ENCODE measurements at places on chromosomes 12 and 14. TPM values are rescaled to one million over a fixed set of nuclear protein-coding genes. Genes with fewer than 3 reads are reported as not detected.
A peak's percentile ranks its signal among the peaks of the same experiment; 100 is the strongest.

DNA sequence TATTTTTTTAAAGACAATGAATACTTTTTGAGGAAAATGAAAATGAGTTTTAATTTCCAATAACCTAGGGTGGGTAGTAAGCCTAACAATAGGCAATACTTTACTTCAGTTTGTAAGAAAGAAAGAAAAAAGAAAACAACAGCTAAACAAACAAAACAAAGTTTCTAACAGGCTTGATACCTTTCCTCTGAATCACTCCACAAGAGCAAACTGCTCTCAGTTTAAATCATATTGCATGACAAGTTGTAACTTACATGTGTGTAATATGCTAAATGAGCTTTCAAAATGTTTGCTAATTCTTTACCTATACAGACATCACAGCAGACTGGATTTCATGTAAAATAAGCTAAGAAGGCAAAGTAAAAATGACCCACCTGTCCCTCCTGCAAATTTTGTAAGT lies 6.7 kb upstream of the LMO3 start:
- peaks cover 16% of the 10 kb centered on the region for H3K4me1 ChIP-seq
- H3K36me3 ChIP-seq = no peaks in the 10 kb centered on the region
- peaks cover 9% of the 10 kb centered on the region for H3K27me3 ChIP-seq
- no peak overlapping the region for H3K4me3 ChIP-seq
- H3K27ac ChIP-seq = no peak overlapping the region
- no peak for DNase-seq

DNA sequence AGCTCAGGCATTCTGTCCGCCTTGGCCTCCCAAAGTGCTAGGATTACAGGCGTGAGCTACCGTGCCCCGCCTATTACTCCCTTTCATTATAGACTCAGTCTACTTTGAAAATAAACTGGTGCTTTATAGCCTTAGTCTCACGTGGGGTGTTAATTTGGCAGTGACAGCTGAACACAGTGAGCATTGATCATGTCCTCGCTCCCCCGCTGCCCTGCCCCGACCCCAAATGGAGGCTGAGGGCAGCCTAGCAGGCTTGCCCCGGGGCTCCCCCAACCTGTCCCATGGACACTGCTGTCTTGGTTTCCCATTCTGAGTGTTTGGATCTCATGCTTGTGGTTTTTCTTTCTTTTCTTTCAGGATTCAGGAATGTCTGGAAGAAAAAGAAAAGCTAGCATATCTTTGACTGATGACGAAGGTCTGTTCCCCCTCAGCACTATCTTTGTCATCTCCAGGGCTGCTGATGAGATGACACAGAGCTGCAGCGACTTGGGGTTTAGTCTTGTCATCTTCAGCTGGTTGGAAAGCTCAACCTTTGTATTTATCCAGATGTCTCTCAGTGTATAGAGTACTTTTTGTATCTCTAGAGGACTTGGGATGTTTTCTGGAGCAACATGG lies 42.2 kb downstream of the EP400 start:
- no peaks in the 10 kb centered on the region for H3K27me3 ChIP-seq
- H3K27ac ChIP-seq = no peak overlapping the region
- H3K4me3 ChIP-seq = no peak overlapping the region
- H3K36me3 ChIP-seq = peaks cover 5% of the 10 kb centered on the region

DNA sequence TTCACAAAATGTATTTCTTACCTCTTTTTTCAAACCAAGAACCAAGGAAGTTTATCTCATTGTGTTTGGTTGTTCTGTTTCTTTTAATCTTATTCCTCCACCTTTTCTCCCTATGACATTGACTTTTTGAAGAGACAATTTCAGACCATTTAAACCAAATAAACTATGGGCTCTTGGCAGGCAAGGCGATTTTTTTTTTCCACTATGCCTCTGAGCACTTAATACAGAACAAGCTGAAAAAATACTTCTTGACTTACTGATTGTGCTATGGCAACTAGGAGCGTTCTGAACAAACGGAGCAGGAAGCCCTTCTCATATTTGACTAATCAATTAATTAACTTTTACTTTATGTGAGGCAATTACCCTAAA lies 98.0 kb downstream of the ZNF664 start:
- H3K4me3 ChIP-seq = no peak overlapping the region
- H3K4me1 ChIP-seq = peaks cover 6% of the 10 kb centered on the region
- DNase-seq = no peak
- H3K27ac ChIP-seq = no peak overlapping the region
- no peaks in the 10 kb centered on the region for H3K36me3 ChIP-seq
- no peaks in the 10 kb centered on the region for H3K27me3 ChIP-seq

GRCh38 chr12:106131676-106132075 lies 7.1 kb downstream of the NUAK1 start:
- H3K4me1 ChIP-seq = no peaks in the 10 kb centered on the region
- no peak for DNase-seq
- H3K4me3 ChIP-seq = no peak overlapping the region

GRCh38 chr12:95590775-95591174 lies 39.5 kb upstream of the USP44 start:
- H3K4me1 ChIP-seq = no peaks in the 10 kb centered on the region
- H3K27ac ChIP-seq = no peak overlapping the region
- no peaks in the 10 kb centered on the region for H3K36me3 ChIP-seq
- H3K4me3 ChIP-seq = no peak overlapping the region

DNA sequence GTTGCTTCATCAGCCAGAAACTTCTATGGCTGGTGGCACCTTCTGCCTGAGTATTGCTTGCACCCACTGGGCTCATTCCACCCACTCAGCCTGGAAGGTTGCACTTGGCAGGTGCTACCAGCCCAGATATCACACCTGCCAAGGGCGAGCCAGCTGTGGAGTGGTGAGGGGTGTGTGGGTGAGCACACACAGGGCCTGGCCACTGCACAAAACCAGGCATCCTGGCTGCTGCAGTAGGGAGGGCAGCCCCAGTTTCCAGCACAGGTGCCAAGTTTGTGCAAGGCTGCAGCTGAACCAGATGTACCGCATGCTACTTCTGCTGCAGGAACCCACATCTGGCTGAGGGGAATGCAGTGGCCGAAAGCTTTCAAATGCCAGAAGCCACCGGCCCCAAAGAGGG lies 1147.8 kb downstream of the FSCB start:
- no peaks in the 10 kb centered on the region for H3K4me1 ChIP-seq
- H3K36me3 ChIP-seq = no peaks in the 10 kb centered on the region
- no peaks in the 10 kb centered on the region for H3K27me3 ChIP-seq

- peaks cover 77% of the 10 kb centered on the region for H3K4me1 ChIP-seq
- DNase-seq = peak; percentile 58
- no peaks in the 10 kb centered on the region for H3K36me3 ChIP-seq
- no peak overlapping the region for H3K4me3 ChIP-seq
- H3K27ac ChIP-seq = peak overlapping the region; percentile 72
Observed at GRCh38 chr14:103118663-103119404, 4.4 kb upstream of the TNFAIP2 start.

KRT71 gene
- not detected for total RNA-seq

DNA sequence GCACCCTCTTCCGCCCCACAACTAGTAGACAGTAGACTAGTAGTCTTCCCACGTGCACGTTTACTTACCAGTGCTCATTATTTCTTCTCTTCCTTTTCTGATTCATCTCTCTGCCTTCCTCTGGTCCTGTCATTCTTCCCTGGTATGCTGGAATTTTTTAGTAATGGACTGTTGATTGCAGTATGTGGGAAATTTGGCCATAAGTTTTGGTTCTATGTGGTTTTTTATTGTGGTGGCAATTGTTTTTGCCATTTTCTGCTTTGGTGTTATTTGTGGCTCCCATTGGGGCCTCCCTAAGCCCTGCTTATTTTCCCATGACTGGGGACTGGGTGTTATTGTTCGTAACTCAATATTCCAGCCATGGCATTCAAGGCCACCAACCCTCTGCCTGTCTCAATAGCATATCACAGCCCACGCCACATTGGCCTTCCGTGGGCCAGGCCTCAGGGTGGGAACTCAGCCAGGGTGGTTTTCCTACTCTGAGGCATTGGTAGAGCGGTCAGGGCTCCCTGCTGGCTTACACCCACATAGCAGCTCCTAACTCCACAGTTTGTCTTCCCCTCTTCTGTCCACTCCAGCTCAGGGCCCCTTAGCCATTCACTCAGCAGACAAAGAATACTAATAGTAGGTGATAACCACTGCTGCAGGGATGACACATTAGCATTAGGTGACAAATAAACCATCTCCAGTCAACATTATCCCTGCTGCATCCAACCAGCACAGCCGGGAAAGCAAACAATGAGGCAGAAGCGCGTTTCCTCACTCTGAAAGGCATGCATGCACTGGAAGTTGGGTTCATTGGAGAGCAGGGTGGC lies 321.5 kb downstream of the CACNA1C start:
- DNase-seq = no peak
- no peak overlapping the region for H3K4me3 ChIP-seq
- no peaks in the 10 kb centered on the region for H3K4me1 ChIP-seq
- peak overlapping the region; percentile 9 for H3K27ac ChIP-seq
- no peaks in the 10 kb centered on the region for H3K27me3 ChIP-seq

DNA sequence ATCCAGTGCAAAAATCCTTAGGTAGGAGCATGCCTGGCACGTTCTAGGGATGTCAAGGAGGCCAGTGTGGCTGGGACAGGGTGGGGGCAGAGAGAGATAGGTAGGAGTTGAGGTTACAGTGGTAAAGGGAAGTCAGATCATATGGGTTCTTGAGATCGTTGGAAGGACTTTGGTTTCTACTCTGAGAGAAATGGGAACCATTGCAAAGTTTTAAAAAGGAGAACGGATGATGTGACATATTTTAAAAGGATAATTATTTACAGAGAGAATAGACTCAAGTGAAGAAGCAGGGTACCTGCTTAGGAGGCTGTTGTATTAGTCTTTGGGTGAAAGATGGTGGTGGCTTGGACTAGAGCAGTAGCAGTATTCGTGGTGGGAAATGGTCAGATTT lies 47.6 kb upstream of the ATP2B1 start:
- no peaks in the 10 kb centered on the region for H3K27me3 ChIP-seq
- H3K36me3 ChIP-seq = no peaks in the 10 kb centered on the region
- no peak overlapping the region for H3K4me3 ChIP-seq

GRCh38 chr14:94054936-94055335 lies 26.1 kb downstream of the DDX24 start:
- H3K27ac ChIP-seq = no peak overlapping the region
- no peaks in the 10 kb centered on the region for H3K4me1 ChIP-seq
- no peaks in the 10 kb centered on the region for H3K27me3 ChIP-seq
- no peak overlapping the region for H3K4me3 ChIP-seq
- no peak for DNase-seq

HOXC12 gene
- 0.22 TPM for total RNA-seq

ZFHX2 gene
- total RNA-seq = 2.2 TPM

DNA sequence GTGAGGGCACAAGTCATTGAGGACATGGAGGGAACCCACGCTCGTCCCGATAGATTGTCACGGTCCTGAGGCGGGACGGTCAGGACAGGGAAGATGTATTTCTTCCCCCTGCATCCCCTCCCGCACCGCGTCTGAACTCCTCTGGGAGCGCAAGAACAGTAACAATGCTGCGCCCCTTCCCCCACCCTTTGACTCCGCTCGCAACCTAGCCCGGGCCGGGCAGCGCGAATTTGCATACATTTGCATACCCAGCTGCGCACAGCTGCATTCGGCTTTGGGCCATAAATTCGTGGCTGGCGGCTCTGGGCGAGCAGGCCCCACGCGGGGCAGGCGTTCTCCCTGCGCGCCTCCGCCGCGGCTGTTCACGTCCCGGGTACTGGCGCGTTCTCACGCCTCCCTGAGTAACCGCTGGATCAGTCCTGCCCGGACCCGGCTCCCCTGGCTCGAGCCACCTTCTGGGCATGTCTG lies 29.0 kb upstream of the SMUG1 start:
- H3K27me3 ChIP-seq = peaks cover 18% of the 10 kb centered on the region
- peaks cover 45% of the 10 kb centered on the region for H3K4me1 ChIP-seq
- H3K27ac ChIP-seq = no peak overlapping the region
- no peaks in the 10 kb centered on the region for H3K36me3 ChIP-seq
- DNase-seq = no peak
- H3K4me3 ChIP-seq = peak overlapping the region; percentile 7

DPPA3 gene
- not detected for total RNA-seq

- no peaks in the 10 kb centered on the region for H3K36me3 ChIP-seq
- H3K27ac ChIP-seq = peak overlapping the region; percentile 100
- peak overlapping the region; percentile 69 for H3K4me3 ChIP-seq
- H3K27me3 ChIP-seq = no peaks in the 10 kb centered on the region
- peaks cover 45% of the 10 kb centered on the region for H3K4me1 ChIP-seq
- no peak for DNase-seq
Observed at GRCh38 chr12:22626406-22626805, 1.4 kb downstream of the ETNK1 start.

LRP1-AS gene
- total RNA-seq = not detected

DNA sequence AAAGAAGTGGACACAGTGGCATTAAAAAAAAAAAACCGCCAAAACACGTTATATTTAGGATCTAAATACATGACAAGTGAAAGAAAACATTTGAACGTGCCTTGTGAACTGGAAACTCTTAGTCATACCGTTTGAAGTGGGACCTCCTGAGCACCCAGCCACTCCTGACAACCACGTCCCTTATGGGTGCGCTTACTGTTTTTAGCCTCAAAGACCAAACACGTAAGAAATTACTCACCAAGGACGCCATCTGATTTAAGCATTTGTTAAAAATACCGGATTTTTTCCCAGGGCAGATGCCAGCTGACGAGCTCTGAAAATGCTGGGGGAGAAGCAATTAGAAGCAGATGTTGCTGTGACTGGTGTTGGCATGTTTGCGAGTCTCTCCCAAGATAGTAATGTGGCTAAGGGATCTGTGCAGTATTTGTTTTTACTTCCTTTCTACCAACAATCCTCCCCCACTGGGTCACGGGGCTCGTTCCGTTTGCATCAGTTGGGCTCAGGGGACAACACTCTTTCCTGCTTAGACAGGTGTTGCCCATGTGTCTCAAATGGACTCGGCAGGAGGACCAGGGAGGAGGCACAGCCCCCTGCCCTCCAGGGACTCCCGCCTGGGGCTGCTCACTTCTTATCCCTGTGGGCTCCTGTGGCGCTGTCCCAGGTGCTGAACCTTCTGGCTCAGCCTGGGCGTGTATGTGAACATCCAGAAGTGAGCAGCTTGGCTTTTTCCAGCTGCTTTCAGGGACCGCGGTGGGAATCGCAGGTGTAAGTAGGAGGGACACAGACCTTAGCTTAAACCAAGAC lies 101.0 kb downstream of the BEGAIN start:
- H3K27ac ChIP-seq = no peak overlapping the region
- no peak overlapping the region for H3K4me3 ChIP-seq
- DNase-seq = peak; percentile 66
- H3K36me3 ChIP-seq = no peaks in the 10 kb centered on the region
- no peaks in the 10 kb centered on the region for H3K27me3 ChIP-seq
- H3K4me1 ChIP-seq = no peaks in the 10 kb centered on the region

- no peak overlapping the region for H3K4me3 ChIP-seq
- DNase-seq = no peak
- H3K27me3 ChIP-seq = no peaks in the 10 kb centered on the region
- H3K36me3 ChIP-seq = peaks cover 11% of the 10 kb centered on the region
- peaks cover 38% of the 10 kb centered on the region for H3K4me1 ChIP-seq
Observed at GRCh38 chr14:103125098-103126070, 2.1 kb downstream of the TNFAIP2 start.

KLHDC1 gene
- total RNA-seq = 13.1 TPM

MTA1 gene
- 213 TPM for total RNA-seq

- no peak overlapping the region for H3K27ac ChIP-seq
- DNase-seq = no peak
- H3K36me3 ChIP-seq = no peaks in the 10 kb centered on the region
- no peak overlapping the region for H3K4me3 ChIP-seq
- H3K27me3 ChIP-seq = no peaks in the 10 kb centered on the region
- H3K4me1 ChIP-seq = no peaks in the 10 kb centered on the region
Observed at GRCh38 chr12:22410486-22410885, 76.0 kb upstream of the ST8SIA1 start.

GRCh38 chr12:76026643-76027063 lies 4.9 kb downstream of the PHLDA1 start:
- H3K36me3 ChIP-seq = no peaks in the 10 kb centered on the region
- no peaks in the 10 kb centered on the region for H3K27me3 ChIP-seq
- no peak overlapping the region for H3K4me3 ChIP-seq
- H3K4me1 ChIP-seq = peaks cover 8% of the 10 kb centered on the region

GRCh38 chr14:94062344-94062940 lies 18.6 kb downstream of the DDX24 start:
- no peaks in the 10 kb centered on the region for H3K4me1 ChIP-seq
- no peak overlapping the region for H3K4me3 ChIP-seq
- no peak overlapping the region for H3K27ac ChIP-seq
- no peaks in the 10 kb centered on the region for H3K27me3 ChIP-seq

WASHC4 gene
- total RNA-seq = 72.0 TPM
